ENCODE measurements at places on chromosomes 2 and 18. TPM values are rescaled to one million over a fixed set of nuclear protein-coding genes. Genes with fewer than 3 reads are reported as not detected.

GRCh38 chr18:62524440-62525200 is 1.8 kb downstream of the ZCCHC2 start:
- DNase-seq: no peak
- peak overlapping the region; percentile 83 for H3K27ac ChIP-seq
- H3K36me3 ChIP-seq: no peaks in the 10 kb centered on the region
- H3K27me3 ChIP-seq: no peaks in the 10 kb centered on the region
- H3K4me3 ChIP-seq: peak overlapping the region; percentile 74
- peaks cover 41% of the 10 kb centered on the region for H3K4me1 ChIP-seq

GRCh38 chr18:75592527-75592926 is 165.0 kb upstream of the SMIM21 start:
- H3K36me3 ChIP-seq: peaks cover 3% of the 10 kb centered on the region
- no peak overlapping the region for H3K4me3 ChIP-seq
- H3K27ac ChIP-seq: no peak overlapping the region
- H3K4me1 ChIP-seq: no peaks in the 10 kb centered on the region
- DNase-seq: no peak
- no peaks in the 10 kb centered on the region for H3K27me3 ChIP-seq

DNA sequence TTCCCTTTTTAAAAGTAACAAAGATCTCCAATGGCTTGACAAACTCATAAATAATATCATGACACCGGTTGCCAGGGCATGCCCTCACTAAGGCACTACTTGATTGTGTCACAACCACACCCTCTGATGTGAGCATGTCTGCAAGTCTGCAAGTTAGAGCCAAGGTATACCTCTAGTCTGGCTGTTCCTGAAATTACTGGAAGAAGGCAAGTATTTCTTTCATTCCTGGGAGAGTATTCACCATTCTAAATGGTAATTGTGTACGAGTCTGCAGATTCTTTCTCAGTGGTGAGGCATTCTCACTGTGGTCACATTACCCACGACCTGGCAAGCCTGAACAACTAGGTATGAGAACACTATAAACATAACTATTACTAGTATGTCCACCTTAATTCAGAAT is 25.7 kb upstream of the RNU4ATAC start:
- DNase-seq: no peak
- H3K4me1 ChIP-seq: peaks cover 54% of the 10 kb centered on the region
- no peaks in the 10 kb centered on the region for H3K27me3 ChIP-seq
- H3K27ac ChIP-seq: peak overlapping the region; percentile 90

DNA sequence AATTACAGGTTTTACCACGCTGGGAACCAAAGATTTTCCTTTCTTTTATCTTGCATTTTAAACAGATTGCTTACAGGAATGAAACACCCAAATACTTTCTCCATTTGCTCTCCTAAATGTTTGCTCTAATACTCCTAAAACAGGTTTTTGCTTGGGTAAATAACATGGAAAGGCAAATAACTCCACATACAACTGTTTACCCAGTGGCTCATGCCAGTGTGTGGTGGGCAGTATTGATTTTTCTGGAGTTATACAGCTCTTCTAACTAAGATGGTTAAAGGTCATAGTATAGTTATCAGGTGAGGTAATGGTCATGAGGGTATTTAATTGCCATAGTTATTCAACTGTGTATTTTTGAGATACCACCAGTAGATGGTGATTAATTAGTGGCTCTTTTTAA is 61.2 kb upstream of the RAB27B start:
- H3K27ac ChIP-seq: no peak overlapping the region
- DNase-seq: no peak
- peaks cover 27% of the 10 kb centered on the region for H3K27me3 ChIP-seq
- peaks cover 4% of the 10 kb centered on the region for H3K4me1 ChIP-seq
- H3K36me3 ChIP-seq: peaks cover 1% of the 10 kb centered on the region

DNA sequence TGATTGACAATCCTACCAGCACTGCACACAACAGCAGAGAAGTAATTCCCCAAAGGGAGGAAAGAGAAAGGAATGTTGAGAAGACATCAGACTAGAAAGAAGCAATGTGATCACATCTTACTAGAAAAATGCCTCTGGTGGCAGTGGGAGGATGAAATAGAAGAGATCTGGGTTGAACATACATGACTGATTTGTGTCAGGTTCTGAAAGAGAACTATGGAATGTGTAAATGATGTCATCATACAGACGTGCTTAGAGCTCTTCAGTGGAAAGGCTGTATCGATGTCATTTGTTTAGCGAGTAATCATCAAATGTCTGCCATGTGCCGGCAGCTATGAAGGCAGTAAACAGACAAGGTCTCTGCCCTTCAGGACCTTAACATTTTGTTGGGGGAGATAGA is 24.9 kb downstream of the GORASP2 start:
- no peaks in the 10 kb centered on the region for H3K27me3 ChIP-seq
- no peak for DNase-seq
- peaks cover 54% of the 10 kb centered on the region for H3K36me3 ChIP-seq
- H3K4me1 ChIP-seq: peaks cover 9% of the 10 kb centered on the region

- H3K4me3 ChIP-seq: no peak overlapping the region
- no peak overlapping the region for H3K27ac ChIP-seq
- no peaks in the 10 kb centered on the region for H3K36me3 ChIP-seq
Observed at GRCh38 chr2:234405462-234405861, 91.4 kb downstream of the ARL4C start.

DNA sequence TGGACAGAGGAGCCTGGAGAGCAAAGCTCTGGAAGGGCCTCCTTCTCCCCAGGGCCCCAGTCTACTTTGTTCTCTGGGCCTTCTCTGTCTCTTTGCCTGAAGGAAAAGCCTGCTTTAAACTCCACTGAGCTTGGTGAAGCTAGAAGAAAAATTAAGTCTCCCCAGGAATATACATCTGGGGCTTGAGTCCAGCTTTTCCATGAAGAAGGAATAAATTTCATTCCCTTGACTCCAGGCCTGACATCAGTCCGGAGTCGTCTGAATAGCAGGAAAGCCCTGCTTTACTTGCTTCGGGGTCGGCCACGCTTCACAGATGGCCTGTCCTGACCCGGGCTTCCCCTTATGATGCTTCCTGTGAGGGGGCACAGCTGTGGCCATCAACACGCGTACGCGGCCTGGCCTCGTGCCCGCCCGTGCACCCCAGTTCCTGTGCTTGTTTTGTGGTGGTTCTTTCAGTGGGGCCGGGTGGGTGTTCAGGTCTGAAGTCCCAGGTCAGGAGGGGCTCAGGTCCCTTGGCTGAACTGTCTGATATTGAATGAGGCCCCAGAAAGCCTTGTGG is 73.6 kb downstream of the ACOXL start:
- H3K27ac ChIP-seq: no peak overlapping the region
- H3K4me1 ChIP-seq: no peaks in the 10 kb centered on the region
- H3K4me3 ChIP-seq: no peak overlapping the region
- H3K36me3 ChIP-seq: peaks cover 4% of the 10 kb centered on the region
- H3K27me3 ChIP-seq: peaks cover 40% of the 10 kb centered on the region

DNA sequence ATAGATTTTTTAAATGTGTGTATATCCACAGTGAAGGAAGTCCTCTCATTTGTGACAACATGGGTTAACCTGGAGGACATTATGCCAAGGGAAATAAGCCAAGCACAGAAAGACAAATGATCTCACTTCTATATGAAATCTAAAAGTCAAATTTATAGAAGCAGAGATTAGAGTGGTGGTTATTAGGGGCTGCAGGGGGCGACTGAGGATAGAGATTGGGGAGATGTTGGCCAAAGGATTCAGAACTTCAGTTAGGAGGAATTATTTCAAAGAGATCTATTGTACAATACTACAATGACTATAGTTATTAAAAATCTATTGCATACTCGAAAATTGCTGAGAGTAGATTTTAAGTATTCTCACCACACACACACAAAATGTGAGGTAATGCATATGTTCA is 252.4 kb upstream of the SLC39A10 start:
- H3K36me3 ChIP-seq: no peaks in the 10 kb centered on the region
- no peak overlapping the region for H3K27ac ChIP-seq
- no peak overlapping the region for H3K4me3 ChIP-seq
- H3K27me3 ChIP-seq: peaks cover 8% of the 10 kb centered on the region

Gene TMEM247
- not detected for total RNA-seq

Gene CCDC68
- total RNA-seq: not detected

Gene CYS1
- total RNA-seq: 7.0 TPM

Gene DNAH6
- 0.12 TPM for total RNA-seq

Measured in chondrocyte (in vitro differentiated cells).